ENCODE measurements at places on chromosomes 11 and 22.

- no peak for DNase-seq
These were observed 138.1 kb downstream of the SHANK2 start for GRCh38 chr11:71114124-71114851.

DNA sequence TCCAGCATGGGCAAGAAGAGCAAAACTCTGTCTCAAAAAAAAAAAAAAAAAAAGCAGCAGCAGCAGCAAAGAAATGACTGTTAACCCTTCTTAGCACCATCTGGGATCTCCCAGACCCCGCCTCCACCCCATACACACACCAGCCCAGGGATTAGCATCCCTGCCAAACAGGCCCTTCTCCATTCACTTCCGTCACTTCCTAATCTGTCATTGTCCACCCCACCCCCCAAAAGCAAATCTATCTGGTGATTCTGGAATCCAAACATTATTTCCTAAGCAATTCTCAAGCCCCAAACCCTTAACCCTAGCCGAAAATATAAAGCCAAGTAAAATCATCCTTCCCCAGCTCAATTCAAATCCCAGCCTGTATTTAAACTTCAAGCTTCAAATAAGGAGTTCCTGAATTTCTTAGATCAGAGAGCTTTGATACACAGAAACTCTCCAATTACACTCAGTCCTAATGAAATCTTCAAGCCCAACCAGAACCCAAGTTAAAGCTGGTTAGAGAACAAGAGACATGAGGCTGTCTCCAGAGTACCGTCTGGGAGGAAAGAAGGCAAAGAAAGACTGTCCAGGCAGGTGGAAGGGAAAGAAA is 6.0 kb upstream of the AHNAK start:
- no peak for DNase-seq

- DNase-seq = no peak
These were observed 38.3 kb downstream of the RAB30 start for GRCh38 chr11:83033371-83033770.

DNA sequence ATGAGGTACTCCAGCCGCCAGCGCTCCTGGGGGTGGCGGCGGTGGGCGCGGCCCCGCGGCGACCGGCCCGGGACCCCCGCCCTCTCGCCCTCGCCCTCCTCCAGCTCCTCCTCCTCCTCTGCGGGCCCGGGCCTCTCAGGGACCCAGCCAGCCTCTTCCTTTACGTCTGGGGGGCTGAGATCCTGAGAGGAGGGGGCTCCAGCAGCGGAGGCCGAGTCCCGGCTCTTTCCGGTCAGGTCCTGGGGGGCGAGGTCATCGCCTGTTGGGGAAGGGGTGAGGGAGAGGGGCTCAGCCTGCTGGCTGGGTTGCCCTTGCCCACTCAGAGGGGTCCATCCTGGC is 4.3 kb downstream of the ZFTA start:
- no peak for DNase-seq

DNA sequence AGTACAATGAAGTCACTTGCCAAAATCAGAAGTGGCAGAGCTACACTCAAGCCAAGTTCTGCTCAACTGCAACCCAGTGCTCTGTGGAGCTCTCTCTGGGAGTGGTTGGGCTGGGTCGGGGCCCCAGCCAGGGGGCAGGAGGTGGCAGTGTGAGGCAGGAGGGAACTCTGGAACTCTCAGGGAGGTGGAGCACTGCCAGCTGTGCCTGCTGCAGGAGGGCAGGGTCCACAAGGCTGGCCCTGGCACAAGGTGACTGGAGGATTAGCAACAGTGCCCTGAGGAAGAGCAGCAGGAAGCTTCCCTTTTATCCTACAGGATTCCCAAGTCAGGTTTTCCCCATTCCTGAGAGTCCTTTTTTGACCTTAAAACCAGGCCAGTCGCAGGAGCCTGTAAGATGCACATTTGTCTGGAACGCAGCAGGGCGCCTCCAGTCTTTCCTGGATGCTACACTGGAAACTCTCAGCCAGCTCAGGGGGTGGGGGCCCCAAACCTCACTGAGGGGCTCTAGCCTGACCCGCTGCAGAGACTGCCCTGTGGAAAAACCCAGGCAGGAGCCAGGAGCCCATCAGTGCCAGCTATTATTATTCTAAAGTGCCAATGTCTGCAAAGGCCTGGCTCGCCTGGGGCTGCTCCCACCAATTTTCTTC is 31.8 kb downstream of the DKK3 start:
- no peak for DNase-seq

GRCh38 chr11:129189646-129190045 is 2.5 kb downstream of the ARHGAP32 start:
- DNase-seq = no peak

DNA sequence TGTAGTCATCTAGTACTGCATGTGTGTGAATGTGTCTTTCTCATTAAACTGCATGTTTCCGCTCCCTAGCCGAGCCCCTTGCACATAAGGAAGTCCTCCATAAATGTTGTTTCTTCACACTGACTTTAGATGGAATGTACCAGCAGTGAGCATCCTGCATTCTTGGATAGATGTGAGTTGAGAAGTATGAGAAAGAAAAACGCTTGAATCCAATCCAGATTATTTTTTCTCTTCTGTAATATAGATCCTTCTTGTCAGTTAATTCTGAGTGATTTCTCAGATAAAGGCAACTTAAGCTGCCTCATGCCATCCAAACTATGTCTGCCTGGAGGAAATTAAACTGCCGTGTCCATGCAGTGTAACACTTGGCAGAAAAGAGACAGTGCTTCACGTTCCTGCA is 268.1 kb upstream of the ISX start:
- no peak for DNase-seq

DNA sequence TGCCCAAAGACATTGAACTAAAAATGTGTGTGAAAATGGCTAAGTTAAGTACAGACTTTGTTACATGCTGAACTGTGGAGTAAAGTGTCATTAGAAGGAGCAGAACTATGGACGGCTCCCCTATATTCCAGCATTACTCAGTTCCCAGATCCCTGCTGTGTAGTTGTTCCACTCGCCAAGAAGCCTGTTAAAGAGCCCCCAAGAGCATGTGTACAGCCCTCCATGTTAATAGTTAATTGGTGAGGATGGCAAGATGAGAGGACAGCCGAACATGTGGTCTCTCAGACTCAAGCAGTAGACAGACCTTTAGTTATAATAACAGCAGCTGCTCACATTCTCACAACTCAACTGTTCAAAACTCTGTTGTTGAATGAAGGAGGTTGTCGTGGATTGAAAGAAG is 127.4 kb downstream of the ELP4 start:
- DNase-seq = no peak
